ENCODE measurements at places on chromosomes 4 and X.

- DNase-seq = no peak
Measured at GRCh38 chr4:130359542-130359941, 1263.6 kb downstream of the C4orf33 start.

DNA sequence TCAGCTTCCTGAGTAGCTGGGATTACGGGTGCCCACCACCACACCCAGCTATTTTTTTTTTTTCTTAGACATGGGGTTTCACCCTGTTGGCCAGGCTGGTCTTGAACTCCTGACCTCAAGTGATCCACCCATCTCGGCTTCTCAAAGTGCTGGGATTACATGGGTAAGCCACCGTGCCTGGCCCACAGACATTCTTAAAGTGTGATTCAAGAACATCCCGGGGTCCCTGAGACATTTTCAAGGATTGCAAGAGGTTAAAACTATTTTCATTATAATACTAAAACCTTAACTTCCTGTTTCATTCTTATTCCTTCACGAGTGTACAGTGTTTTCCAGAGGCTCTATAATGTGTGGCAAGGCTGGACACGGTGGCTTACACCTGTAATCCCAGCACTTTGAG is 318.7 kb downstream of the CAMK2D start:
- DNase-seq = no peak

GRCh38 chr4:157983300-157983699 is 189.5 kb downstream of the GASK1B start:
- DNase-seq = no peak

DNA sequence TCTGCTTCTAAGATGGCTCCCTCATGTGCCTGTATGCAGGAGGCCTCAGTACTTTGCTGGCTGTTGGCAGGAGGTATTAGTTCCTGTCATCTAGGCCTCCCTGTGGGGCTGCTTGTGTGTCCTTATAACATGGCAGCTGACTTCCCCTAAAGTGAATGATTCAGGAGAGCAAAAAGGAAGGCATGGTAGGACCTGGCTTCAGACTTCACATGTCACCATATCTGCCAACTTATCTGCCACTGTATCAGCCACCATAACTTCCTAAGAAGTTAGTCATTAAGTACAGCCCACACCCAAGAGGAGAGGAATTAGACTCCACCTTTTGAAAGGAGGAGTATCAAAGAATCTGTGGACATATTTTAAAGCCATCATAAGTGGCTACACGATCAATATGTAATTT is 122.5 kb downstream of the UCHL1 start:
- DNase-seq = no peak
